ENCODE measurements at places on chromosomes 2 and 18.

DNA sequence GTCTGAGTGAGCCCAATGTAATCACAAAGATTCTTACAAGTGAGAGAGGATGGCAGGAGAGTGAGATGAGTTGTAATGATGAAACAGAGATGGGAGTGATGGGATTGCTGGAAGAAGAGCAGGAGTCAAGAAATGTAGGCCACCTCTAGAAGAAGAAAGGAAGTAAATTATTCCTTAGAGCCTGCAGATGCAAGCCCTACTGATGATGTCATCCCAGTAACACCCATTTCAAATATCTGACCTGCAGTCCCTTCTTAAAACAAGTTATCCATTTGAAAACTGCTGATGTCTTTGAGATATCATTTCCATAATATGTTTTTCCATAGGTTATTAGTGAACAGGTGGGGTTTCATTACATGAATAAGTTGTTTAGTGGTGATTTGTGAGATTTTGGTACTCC, 888.0 kb upstream of the SLC39A10 start:
- DNase-seq: no peak

GRCh38 chr18:933082-933481, 28.4 kb downstream of the ADCYAP1 start:
- DNase-seq: no peak

DNA sequence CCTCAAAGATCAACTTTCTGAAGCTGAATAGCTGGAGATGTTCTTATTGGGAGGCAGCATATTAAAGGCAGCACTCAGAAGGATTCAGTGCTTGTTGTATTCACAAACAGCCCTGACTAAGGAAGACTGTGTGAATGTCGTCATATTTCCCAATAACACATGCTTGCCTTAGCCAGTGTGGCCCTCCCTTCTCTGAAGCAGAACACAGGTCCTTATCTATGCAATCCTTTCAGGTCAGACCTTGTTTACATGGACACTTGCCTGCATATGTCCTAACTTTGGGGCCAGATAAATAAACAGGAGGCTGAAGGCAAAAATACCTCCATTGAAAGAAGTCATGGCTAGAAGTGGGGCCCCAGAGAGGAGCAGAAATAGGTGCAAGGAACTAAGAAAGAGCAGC, 97.2 kb downstream of the SLC4A3 start:
- no peak for DNase-seq

DNA sequence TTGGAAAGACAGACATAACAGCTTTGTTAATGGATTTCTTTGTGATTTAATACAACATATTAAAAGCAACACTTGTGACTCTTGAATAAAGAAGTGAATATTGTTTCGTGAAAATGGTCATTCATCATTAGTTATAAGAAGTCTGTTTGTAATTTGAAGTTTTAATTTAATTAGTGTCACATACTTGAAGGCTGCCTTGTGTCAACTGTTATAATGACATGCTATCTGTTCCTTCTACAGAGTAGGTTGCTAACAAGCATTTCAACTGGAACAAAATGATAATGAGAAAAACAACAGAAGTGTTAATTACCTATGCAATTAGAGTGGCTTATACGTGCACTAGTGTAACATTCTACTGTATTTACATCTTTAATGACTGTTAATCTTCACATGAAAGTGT, 624.7 kb downstream of the LRP1B start:
- no peak for DNase-seq

GRCh38 chr2:46518861-46519260, 39.5 kb downstream of the TMEM247 start:
- peak; percentile 70 for DNase-seq

DNA sequence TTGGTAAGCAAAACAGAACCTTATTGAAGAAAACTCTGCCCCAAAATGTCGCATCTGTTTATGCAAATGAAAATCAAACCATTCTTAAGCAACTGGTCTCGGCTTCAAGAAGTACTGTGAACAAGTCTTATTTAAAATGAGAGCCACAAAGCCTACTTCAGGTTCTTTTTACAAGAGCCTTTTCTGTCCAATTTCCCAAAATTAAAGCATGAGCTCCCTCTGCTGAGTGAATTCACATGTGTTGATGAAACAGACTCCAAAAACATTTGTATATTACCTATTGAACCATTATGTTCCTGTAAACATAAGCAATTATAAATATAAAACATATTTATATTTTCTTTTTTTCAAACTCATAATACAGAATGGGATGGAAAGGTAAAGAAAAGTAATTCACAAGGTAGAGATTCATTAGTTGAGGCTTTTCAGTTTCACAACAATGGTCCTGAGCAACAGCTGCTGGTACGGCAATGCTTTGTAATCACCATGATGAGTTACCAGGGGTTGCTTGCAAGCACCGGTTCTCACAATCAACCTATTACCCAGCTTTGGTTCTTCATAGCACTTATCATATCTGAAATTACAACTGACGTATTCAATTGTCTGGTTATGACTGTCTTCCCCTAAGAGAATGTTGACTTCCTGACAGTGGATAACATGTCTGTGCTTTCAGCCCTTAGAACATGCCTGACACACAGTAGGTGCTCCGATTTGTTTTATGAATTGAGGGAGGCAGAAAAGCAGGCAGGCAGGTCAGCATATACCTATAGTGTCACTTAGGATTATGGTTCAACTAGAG, 108.4 kb upstream of the BZW1 start:
- DNase-seq: no peak

GRCh38 chr2:160581035-160581434, 87.4 kb upstream of the RBMS1 start:
- DNase-seq: no peak

DNA sequence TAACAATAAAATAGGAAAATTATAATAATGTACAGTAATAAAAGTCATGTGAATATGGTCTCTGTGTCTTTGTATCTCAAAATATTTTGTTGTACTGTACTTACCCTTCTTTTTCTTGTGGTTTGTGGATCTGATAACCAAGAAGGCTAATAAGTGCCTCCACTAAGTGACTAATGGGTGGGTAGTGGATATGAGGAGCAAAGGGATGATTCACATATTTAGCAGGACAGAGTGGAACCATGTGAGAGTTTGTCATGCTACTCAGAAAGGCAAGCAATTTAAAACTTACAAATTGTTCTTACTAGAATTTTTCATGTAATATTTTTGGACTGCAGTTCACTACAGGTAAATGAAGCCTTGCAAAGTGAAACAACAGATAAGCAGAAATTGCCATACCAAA, 1241.2 kb upstream of the CDH2 start:
- DNase-seq: no peak

DNA sequence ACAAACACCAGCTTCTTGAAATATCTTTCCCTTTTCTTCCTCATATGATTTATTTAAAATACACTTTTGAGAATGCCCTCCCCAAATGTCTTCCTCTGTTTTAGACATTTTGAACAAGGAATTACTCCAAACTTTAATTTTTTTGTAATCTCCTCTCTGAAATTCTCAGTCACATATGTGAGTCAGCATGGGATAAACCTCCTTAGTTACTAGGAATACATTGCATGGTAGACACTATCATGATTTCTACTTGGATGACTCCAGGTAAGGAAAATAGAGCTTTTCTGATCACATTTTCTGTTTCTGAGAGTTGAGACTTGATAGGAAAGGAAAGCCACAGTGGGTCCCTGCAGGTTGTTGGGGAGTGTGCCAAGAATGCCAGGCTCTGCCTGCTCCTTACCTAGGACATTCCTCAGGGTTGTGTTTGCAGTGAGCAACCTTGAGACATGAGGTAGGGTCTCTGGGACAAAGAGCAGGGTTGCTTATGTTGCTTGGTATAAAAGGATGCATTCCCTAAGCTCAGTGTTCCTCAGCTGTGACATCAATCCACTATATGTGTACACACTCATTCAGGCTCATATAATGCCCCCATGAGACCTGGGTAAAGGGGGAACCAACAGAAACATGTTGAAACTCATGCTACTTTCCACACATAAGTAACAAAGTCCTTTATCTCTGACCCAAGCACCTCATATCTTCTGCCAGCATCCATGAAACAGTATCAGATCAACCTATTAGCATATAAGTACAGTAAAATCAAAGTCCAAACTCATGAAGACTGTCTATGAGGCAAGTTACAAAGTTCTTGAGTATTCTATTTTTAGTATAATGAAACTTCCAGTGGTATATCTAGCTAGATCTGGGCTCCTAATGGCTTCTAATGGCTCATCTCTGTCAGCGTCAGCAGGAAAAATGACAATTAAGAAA, 112.8 kb upstream of the SCN1A start:
- DNase-seq: no peak

DNA sequence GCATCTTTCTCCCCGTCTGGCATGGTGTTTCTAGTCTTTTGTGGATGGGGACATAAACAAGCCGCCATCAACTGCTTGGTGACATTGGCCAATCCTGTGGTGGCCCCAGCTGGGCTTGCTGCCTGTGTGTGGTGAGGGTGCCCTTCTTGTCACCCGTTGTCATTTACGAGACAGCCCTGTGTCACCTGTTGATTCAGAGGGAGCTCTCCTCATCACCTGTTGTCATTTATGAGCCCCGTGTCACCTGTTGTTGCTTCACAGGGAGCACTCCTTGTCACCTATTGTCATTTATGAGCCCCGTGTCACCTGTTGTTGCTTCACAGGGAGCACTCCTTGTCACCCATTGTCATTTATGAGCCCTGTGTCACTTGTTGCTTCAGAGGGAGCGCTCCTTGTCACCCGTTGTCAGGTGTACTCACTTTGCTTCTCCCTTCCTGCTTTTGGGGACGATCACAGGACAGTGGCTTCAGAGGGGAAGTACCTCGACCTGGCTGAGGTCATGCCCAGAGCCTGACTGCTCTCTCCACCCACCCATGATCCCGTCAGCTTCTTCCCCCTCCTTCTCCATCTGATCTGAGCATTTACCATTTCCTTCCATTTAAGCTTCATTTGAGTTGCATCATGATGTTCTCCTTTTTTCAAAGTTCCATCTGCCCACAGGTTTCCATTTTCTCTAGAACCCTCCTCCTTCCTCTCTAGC, 29.1 kb downstream of the HPCAL1 start:
- DNase-seq: no peak

DNA sequence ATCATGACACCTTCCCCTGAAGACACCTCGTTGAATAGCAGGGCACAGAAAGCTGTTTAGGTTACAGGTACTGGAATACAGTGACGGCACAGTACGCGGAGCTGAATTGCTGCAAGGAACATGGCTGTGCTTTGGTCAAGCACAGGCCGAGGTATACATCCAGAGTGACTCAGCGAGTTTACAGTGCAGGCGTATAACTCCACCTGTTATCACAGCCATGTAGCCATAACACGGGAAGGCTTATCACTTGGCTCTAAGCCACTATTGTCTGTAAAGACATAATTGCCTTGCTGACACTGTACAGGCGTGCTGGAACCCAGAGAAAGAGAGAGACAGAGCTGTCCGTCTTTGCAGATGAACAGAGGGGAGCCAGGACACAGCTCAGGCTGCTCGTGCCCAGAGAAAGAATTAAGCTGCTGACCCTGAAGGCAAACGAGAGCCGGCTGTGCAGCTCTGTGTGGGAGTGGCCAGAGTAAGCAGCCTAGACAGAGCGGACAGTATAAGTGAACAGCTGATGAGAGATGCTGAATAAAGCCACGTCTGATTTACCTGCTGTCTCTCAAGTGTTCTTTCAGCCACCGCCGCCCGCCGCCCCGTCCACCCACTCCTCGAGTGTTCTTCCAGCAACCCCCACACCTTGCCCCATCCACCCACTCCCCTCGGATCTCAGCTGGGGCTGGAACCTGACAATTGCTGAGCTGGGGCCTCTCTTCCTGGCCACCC, 87.3 kb upstream of the PPP1CB start:
- peak; percentile 82 for DNase-seq

DNA sequence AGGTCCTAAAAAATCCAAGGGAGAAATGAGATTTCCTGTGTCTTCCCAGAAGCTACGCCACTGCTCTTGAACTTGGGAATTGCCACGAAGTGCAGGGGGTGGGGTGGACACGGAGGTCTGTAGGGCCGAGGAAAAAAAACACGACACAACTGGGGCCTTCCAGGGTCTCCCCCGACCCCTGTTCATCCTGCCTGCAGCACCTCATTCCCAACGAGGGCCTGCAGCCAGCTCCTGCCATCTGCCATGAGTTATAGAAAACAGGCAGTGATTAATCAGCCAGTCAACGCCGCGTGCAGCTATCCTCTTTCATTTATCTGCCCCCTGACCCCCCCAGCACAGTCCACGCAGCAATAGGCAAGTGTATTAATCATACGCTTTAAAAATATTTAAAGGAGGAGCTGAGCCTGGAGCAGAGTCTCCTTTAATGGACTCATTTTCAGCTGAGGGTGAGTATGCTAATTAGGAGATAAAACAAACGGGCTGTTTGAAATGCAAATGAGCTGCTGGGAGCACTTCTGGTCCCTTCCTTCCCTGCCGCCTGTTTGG, 209.9 kb downstream of the TFCP2L1 start:
- DNase-seq: no peak

DNA sequence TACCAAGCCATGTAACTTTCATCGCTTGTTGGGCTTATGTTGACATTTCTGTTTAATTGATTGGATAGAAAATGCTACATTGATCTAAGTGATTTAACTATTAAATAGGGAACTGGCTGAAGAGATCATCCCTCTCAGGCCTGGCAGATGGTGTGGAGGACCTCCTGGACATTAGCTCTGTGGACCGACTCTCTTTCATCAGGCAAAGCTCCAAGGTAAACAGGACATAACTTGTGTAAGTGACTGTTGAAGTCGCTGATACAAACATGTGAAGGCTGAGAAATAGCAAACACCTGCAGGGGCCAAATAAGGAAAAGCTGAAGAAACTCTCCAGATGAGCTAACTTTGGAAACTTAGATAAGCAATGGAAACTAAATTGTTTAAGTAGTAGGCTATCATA, 68.8 kb downstream of the UNC80 start:
- DNase-seq: no peak

- no peak for DNase-seq
Measured at GRCh38 chr2:226515344-226516055, 284.1 kb downstream of the IRS1 start.

DNA sequence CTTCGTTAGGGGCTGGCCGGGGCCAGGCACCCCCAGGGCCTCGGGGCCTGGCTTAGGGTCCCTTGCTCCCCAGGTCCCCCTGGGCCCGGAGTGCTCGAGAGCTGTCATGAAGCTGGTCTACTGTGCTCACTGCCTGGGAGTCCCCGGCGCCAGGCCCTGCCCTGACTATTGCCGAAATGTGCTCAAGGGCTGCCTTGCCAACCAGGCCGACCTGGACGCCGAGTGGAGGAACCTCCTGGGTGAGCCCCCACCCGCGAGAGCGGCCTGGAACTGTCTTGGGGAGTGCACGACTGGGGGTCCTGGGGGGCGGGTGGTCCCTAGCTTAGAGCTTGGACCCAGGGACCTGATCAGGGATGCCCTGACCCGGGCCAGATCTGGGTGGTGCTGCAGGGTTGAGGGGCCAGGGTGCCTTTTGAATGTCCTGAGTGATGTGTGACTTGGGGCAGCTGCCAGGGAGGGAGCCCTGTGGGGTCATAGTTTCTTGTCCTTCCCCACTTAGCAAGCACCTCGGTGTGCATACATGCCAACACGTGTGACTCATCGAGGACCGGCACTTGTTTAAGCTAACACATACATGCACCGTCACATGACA, 27.9 kb downstream of the GPC1 start:
- peak; percentile 64 for DNase-seq

- no peak for DNase-seq
Measured at GRCh38 chr18:78548261-78549058, 431.2 kb upstream of the SALL3 start.

DNA sequence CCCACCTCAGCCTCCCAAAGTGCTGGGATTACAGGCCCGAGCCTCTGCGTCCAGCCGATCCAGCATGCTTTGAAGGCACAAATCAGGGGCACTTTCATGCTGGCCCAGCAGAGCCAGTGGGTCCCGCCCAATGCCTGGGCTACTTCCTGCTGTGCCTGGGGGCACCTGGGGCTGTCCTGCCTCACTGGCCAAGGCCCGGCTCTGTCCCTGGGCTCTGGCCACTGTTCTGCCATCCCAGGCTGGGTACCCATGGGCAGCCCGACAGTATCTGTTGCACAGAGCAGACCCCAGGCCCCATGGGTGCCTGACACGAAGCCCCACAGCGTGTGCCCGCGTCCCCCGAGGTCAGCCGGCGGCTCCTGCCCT, 6.8 kb upstream of the GAL3ST2 start:
- DNase-seq: no peak

All from right cardiac atrium (tissue), 5 donors.